Hematopoietic multipotent progenitor cell treated with erythropoietin and hydrocortisone succinate and interleukin-3 and kit ligand, for 4 days (in vitro differentiated cells): ENCODE measurements at places on chromosomes 5 and 9.

DNA sequence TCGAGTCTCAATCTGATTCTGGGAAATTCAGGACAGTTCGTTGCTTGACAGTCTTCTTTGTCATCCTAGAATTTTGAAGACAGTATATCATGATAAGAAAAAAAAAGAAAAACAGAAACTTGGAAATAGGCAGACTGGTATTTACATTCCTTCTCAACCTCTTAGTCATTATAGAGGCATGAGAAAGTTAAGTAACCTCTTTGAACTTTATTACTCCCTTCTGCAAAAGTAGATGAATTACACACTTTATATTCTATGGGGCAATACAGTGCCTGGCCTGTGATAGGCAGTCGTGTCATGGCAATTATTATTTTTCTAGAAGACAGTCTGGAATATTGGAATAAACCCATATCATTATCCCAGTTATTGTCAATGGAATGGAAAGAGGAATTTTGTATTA is 828.9 kb downstream of the TLR4 start:
- DNase-seq, result no peak

- no peak for DNase-seq
Measured at GRCh38 chr5:170418736-170419135, 29.6 kb upstream of the KCNMB1 start.

GRCh38 chr5:56257010-56257409 is 23.9 kb upstream of the ANKRD55 start:
- no peak for DNase-seq

DNA sequence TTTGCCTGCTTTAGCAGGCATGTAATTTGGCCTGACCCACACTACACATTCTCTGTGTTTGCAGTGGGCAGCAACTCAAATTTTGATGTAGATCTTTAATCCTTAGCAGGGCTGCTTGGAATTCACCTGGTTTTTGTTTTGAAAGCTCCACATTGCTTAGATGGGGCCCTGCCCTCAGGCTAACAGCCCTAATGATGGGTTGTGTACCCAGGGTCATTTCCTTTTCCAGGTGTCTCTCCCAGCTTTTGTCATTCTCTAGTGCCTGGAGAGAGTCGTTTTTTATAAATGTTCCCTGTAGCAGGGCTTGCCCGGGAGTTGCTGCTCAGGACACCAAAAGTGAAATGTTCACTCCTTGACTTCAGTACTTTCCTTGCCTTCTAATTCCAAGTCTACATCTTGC is 126.3 kb downstream of the TRIO start:
- no peak for DNase-seq

- no peak for DNase-seq
Measured at GRCh38 chr5:88688984-88689667, 193.9 kb downstream of the MEF2C start.

DNA sequence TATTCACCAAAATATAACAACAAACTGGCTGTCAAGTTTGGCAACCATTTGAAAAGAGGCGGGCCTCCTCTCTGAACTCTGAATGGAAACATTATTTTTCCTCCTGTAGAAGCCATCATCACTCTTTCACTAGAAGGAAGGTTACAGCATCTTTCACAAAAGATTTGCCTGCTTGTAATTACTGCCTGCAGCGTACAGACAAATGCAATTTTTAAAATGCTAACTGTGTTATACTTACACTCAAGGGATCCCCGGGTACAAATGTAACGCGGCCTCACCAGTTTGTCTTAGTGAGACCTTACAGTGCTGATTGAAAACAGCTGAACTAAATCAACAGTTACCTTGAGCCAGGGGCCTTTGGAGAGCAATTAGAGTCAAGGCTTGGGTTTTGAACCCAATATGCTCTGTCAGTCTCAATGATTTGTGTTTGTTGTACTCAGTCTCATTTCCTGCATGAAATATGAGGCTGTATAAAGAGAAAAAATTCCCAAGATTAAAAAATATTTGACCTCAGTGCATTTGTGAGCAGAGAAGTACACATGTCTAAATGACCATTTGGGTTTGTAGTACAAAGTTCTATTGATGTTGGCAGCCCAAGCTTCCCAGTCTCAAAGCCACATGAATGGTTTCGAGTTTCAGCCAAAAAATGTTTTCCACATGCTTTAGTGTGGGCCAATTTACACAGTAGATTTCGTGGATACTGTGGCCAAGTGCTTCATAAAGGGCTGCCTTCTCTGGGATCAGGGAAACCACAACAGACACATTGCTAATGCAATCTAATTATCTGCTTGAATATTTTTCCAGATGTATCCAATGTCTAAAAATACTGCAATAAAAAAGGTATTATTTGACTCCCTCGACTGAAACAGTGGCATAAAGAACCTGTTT is 500.0 kb downstream of the SPATA31D1 start:
- DNase-seq, result no peak

- no peak for DNase-seq
Measured at GRCh38 chr5:83099001-83099400, 21.7 kb downstream of the XRCC4 start.

- peak; percentile 11 for DNase-seq
Measured at GRCh38 chr9:93427655-93428379, 23.7 kb upstream of the FAM120A start.

- no peak for DNase-seq
Measured at GRCh38 chr9:102479191-102479590, 515.9 kb upstream of the CYLC2 start.

- DNase-seq, result peak; percentile 7
Measured at GRCh38 chr9:34086864-34087263, 38.2 kb upstream of the UBAP2 start.

- no peak for DNase-seq
Measured at GRCh38 chr5:68318955-68319705, 103.6 kb downstream of the PIK3R1 start.

DNA sequence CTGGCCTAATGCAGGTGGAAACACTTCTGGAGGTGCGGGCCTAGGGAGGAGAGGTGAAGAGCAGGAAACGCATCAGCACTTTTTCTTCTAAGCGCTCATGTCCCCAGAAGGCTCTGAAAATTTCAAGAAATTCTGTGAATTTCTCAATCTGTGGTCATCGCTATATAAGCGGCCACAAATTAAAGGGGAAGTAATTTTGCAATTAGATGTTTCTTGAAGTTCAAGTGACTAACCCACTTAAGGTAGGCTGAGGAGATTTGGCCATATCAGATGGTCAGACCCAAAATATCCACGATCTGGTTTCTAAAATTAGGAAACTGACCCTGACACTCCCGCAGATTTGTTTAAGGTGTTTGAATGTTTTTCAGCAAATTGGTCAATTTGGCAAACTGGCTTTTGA is 16.6 kb upstream of the HMGCR start:
- peak; percentile 84 for DNase-seq

GRCh38 chr9:86947146-86948073 is at the start of gene GAS1:
GAS1 (minus strand) TSS chr9:86947506; CDS start chr9:86946779, 727 bp downstream.
- peak; percentile 91 for DNase-seq

DNA sequence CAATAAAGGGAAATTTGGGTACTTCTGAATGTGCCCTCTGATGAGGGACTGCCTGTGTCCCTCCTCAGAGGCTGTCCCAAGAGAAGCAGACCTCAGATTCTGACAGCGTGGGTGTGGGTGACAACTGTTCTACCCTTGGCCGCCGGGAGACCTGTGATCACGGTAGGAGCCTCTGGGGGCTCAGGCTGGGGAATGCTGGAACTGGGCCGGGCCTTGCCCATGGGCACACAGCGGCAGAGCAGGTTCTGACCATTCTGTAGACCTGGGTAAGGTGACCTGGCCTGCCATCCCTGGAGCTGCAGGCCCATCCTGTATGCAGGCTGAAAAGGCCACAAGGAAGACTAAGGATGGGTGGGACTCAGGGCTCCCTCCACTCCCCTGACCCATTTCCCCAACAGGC is 29.5 kb upstream of the GRPEL2 start:
- DNase-seq, result no peak

GRCh38 chr5:135467051-135467625 is 15.0 kb upstream of the TIFAB start:
- no peak for DNase-seq

GRCh38 chr5:129739773-129740172 is 8.1 kb upstream of the MINAR2 start:
- no peak for DNase-seq

DNA sequence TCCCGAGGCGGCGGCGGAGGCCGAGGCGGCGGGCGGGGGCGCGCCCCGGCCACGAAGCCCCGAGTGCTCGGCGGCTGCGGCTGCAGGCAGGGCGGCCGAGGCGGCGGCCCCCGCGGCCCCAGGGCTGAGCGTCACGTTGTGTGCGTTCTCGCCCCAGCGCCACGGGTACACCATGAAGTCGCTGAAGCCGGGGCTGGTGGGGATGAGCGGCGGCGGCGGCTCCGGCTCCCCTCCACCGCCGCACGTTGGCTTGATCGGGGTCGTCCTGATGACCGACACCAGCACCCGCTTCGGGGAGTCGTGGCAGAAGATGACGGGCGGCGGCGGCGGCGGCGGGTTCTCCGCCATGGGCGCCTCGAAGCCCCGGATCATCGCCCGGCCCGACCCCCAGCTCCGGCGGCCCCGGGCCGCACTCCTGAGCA is 498 bp downstream of the ZNF367 start:
- DNase-seq, result no peak

DNA sequence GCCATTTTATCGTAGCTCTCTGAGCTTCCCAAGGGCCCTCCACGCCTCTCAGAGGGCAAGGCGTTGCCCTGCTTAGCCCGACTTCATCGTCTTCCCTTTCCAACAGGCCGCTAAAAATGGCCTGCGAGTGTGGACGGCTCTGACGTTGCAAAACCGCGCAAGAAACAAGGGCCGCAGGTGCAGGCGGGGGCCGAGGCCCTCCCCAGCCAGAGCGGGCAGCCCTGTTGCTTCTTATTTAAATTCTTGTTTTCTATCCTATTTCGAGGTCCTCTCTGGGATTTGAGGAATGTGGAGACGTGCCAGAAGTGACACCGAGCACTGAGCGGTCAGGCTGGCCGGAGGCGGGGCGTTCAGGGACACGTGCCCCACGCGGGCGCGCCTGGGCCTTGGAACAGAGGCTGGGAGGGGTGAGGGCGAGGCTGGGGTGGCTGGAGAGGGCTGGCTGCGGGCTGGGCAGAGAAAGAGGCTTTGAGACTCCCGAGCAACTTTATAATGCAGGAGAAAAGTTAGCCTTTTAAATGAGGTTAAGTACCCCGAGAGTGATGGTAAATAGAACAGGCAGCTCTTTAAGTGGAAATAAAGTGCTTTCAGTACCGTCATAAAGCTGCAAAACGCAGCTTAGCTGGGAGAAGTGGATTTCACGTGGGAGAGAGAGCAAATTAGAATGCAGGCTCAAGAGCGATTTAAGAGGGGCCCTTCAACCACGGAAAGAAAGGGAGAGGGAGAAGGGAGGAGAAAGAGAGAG is 243.6 kb downstream of the AUH start:
- DNase-seq, result peak; percentile 45

DNA sequence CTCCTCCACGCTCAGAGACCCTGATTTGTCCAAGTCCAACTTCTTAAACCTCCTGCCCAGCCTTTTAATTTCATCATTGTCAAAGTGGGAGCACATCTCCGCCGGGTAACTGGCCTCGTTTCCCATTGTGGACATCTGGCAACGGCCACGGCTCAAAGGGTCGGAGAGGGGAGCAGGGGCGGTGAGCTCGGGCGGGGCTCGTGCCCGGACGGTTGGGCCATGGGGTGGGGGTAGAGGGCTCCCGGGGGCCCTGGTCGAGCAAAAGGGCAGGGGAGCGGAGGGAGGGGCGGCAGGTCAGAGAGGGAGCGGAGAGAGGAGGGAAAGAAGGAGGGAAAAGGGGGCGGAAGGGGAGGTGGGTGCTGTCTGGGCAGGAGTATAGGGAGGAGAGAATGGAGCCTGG is at the start of gene PPP3R2:
Gene PPP3R2, minus strand, starts transcription at position 174 of the 400 bp plus-strand sequence. Its CDS starts 48 bp downstream, at position 126.
- no peak for DNase-seq
